Urinary bladder (tissue), 4 donors: ENCODE measurements at places on chromosomes 5 and 9. TPM values are rescaled to one million over a fixed set of nuclear protein-coding genes. Genes with fewer than 3 reads are reported as not detected.

The GADD45G gene
- total RNA-seq = 3.9 TPM

- no peak for DNase-seq
Measured at GRCh38 chr5:56093970-56094369, 99.2 kb upstream of the IL6ST start.

DNA sequence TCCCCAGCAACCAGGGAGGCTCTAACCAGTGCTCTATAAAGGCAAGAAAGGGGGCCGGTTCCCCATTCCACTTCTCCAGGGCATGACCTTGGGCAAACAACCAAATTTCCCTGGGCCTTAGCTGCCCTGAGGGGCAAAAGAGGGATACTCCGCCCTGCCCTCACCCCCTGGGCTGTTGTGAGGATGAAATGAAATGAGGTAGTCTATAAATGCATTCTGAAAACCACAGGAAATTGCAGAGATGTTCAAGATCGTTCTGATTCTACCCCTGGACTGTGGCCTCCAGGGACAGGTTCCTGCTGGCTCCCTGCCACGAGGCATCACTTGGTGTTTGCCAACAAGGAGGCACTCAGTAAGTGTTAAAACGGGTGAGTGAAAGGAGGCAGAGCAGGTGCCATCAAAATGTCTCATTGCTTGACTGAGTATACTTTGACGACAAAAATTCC, 5.7 kb downstream of the RAPGEF1 start:
- no peak for DNase-seq

- no peak for DNase-seq
Measured at GRCh38 chr9:129745200-129745599, 7.6 kb downstream of the PTGES start.
